ENCODE measurements at places on chromosomes 3 and 15.

DNA sequence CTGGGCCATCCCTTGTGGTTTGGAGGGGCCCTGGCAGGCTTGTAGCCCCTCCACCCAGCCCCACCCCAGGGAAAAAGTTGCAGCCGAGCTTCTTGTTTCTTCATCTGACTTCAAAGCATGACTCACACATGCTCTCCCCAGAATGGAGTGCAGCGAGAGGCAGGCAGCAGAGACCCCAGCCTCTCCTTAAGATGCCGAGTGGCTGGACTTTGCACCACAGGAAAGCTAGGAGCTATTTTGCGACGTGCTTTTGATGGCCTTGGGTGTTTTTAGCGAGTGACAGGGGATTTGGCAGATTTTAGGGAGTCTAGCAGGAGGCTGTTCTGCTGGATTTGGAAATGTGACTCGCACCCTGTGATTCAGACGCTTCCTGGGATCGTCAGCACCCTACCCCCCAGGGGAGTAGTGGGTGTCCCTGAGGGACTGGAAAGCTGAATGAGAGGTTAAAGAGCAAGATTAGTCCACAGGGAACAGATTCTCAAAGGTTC is 14.2 kb downstream of the BAHD1 start:
- DNase-seq, result no peak

DNA sequence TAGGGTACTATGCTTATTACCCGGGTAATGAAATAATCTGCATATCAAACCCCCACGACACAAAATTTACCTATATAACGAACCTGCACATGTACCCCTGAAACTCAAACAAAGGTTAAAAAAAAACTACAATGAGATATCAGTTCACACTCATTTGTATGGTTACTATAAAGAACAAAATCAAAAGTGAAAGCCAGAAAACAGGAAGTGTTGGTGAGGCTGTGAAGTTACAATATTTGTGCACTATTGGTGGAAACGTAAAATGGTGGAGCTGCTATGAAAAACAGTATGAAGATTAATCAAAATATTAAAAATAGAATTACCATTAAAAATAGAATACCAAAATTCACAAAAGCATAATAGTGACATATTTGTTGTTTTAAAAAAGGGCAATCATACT is 128.9 kb downstream of the ZIC1 start:
- DNase-seq, result no peak

- DNase-seq, result no peak
These were observed 53.2 kb downstream of the CHST2 start for GRCh38 chr3:143172795-143173145.

DNA sequence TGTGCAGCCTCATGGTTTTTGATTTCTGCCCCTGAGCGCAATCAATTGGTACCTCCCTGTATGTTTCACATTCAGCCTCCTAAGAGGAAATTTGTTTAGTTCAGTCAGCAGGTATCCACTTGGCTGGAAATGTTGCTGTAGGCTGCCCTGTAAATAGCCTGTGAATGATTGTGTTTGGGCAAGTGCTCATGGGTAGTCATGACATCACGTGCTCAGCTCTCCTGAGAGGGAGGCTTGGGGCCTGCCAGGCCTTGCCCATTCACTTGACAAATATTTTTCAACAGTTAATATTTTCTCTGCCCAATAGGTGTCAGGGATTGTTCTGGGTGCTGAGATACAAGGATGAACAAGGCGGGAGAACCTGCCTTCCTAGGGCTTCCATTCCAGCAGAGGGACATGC is 13.3 kb downstream of the HRH1 start:
- no peak for DNase-seq

- no peak for DNase-seq
These were observed 317.4 kb downstream of the NAALADL2 start for GRCh38 chr3:175176556-175176955.

- no peak for DNase-seq
These were observed 506.0 kb downstream of the GBE1 start for GRCh38 chr3:81255463-81255862.

DNA sequence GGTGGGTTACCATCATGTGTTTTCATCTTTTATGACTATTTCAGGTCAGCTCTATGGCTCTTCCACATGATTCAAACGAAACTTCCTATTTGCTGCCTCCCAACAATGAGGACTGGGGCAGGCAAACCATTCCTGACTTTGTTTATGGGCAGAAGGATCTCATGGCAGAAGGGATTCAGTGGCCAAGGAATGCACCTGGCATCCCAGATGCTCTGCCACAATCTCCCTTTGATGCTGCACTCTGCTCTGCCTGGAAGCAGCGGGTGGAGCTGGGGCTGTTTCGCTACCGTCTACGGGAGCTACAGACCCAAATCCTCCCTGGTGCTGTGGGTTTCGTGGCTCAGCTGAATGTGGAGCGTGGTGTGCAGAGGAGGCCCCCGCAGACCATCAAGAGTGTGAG is 6.8 kb downstream of the GDPGP1 start:
- no peak for DNase-seq

DNA sequence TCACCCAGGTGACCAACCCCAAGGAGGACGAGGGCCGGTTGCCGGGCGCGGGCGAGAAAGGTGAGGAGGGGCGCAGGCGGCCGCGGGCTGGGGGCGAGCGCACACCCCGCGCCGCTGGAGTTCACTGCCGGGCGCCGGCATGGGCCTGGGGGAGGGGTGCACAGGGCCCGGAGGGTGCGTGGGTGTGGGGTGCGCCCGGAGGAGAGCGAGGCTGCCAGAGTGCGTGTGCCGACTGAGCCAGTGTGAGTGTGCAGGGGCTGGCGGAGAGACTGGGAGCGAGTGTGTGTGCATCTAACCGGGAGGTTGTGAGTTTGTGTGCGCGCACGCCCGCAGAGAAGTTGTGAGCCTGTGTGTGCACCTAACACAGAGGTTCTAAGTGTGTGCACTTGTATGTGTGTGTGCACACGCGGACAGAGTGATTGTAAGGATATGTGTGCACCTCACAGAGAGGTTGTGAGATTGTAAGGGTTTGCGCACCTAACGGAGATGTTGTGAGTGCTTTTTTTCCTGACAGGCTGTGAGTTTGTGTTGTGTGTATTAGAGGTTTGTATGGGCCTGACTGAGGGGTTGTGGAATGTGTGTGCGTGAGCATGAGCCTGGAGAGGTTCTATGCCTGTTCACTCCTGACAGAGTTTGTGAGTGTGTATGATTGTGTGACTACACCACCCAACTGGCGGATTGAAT is 681 bp downstream of the CTDSPL start:
- peak; percentile 75 for DNase-seq

- DNase-seq, result no peak
These were observed 22.3 kb downstream of the TIMP4 start for GRCh38 chr3:12136371-12136770.

GRCh38 chr15:61106044-61106834 is 122.9 kb downstream of the RORA start:
- DNase-seq, result no peak

DNA sequence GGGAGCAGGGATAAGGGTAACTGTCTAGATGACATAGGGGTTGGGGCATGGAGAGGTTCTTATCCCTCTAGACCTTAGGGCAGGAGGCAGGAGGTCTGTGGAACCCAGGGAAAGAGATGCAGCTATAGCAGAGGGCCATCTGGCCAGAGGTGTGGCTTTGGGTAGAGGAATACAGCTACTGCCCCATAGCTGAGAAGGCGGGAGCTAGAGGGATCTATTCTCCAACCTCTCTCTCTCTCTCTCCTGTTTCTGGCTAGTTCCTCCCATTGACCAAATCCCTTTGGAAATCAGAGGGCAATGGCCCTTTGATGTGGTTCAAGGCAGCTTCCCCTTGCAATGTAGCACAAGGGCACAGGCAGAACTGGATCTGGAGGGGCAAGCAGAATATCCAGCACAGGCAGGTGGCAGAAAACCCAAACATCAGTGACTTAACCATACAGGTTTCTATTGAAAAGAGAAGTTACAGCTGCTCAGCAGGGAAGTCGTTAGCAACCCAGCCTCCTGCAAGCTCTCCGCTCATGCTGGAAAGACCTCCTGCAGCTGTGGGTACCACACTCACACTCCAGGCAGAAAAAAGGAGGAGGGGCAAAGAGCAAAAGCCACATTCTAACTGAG is 22.3 kb upstream of the LMOD3 start:
- DNase-seq, result no peak
